Activated CD4-positive, alpha-beta memory T cell treated with anti-CD3 and anti-CD28 coated beads, Interleukin-2, amount 10 ng/mL, durations not matched to agents 7 days and 5 days (primary cell): ENCODE measurements at places on chromosomes 11 and 22. TPM values are rescaled to one million over a fixed set of nuclear protein-coding genes. Genes with fewer than 3 reads are reported as not detected.

DNA sequence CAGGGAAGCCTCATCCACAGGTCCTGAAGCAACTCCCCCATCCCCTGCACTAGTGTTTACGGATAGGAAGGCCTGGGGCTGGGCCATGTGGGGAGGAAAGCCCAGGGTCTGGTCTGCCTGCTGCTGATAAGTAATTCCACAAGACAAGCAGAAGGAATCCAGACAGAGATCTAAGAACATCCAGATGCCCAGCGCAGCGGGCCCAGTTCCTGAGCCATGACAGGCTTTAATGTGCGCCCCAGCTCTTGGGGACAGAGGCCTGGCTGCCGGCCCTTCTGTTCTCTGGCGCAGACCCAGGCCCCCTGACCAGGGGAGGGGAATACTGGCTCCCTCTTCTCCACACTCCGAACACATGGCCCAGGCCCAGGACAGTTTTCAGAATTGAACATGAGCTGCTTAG, 28.8 kb upstream of the ETS1 start:
- no peaks in the 10 kb centered on the region for H3K27me3 ChIP-seq
- H3K4me3 ChIP-seq, result no peak overlapping the region

DNA sequence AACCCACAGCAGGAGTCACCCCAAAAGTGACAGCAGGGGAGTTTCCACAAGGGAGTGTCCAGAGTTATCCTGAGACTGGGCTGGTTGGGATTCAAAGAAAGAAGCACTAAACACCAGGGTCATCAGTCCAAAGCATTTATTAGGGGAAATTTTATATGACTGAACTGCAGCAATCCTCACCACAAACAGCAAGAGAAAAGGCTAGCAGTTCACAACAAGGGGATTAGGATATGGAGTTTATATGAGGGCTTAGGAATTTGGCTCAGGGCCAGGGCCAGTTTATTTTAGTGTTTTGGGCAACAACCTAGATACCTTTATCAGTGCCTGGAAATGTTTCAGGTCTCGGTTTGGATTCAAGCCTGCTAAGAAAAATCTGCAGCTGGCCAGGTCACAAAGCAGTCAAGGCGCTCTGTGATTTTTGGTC, 4.6 kb upstream of the TMEM126A start:
- peaks cover 7% of the 10 kb centered on the region for H3K36me3 ChIP-seq
- H3K4me1 ChIP-seq, result peaks cover 12% of the 10 kb centered on the region
- no peak for DNase-seq
- H3K4me3 ChIP-seq, result no peak overlapping the region

GRCh38 chr11:72652873-72653630, 21.2 kb downstream of the PDE2A start:
- no peak for DNase-seq
- no peaks in the 10 kb centered on the region for H3K27me3 ChIP-seq
- no peak overlapping the region for H3K4me3 ChIP-seq
- H3K4me1 ChIP-seq, result no peaks in the 10 kb centered on the region

DNA sequence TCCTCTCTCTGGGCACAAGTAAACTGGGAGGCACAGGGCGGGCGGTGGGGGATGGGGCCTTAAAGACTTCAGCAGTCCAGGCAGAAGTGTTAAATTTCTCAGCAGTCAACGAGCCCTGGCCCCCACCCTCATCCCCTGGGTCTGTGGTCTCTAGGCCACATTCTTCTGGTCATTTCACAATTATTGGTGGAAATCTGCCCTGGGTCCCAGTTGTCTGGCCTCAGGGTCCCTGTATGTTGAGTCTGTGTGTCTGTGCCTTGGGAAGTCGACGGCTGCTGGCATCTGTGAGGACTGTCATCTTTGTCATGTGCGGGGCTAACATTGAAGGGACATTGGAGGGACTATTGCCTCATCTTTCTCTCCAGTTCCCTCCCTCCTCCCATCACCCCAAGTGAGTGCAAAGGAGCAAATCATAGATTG, 1.7 kb downstream of the TSPAN18 start:
- no peak for DNase-seq
- peak overlapping the region; percentile 78 for H3K4me3 ChIP-seq
- no peak overlapping the region for H3K27ac ChIP-seq
- H3K27me3 ChIP-seq, result peaks cover 23% of the 10 kb centered on the region

CASP4 gene
- 138 TPM for total RNA-seq

RPS3 gene
- 2,828 TPM for total RNA-seq
